Liver (tissue), 10 donors: ENCODE measurements at places on chromosomes 6 and 20. TPM values are rescaled to one million over a fixed set of nuclear protein-coding genes. Genes with fewer than 3 reads are reported as not detected.

FOXF2 gene
- not detected for polyA plus RNA-seq

OTOR gene
- polyA plus RNA-seq: not detected

CST8 gene
- polyA plus RNA-seq: not detected

MCHR2 gene
- not detected for polyA plus RNA-seq

SSTR4 gene
- not detected for polyA plus RNA-seq

ZFAND3 gene
- polyA plus RNA-seq: 7.7 TPM

C6orf58 gene
- polyA plus RNA-seq: not detected

ZC2HC1B gene
- polyA plus RNA-seq: not detected

UNC93A gene
- 0.79 TPM for polyA plus RNA-seq

DHX16 gene
- 14.2 TPM for polyA plus RNA-seq

HDDC2 gene
- 9.6 TPM for polyA plus RNA-seq

OR2J3 gene
- polyA plus RNA-seq: not detected

LY6G6D gene
- polyA plus RNA-seq: not detected

TRIM31 gene
- polyA plus RNA-seq: 0.16 TPM

DDO gene
- polyA plus RNA-seq: 7.7 TPM

CHRNA4 gene
- 3.2 TPM for polyA plus RNA-seq

NCOA5 gene
- 3.2 TPM for polyA plus RNA-seq

MEI4 gene
- 0.36 TPM for polyA plus RNA-seq

MYCT1 gene
- 3.6 TPM for polyA plus RNA-seq

PRDM13 gene
- polyA plus RNA-seq: not detected

RBBP8NL gene
- not detected for polyA plus RNA-seq

SLC24A3 gene
- polyA plus RNA-seq: 0.28 TPM

FITM2 gene
- polyA plus RNA-seq: 3.5 TPM

CALHM5 gene
- polyA plus RNA-seq: 0.44 TPM

E2F1 gene
- 1.6 TPM for polyA plus RNA-seq

PPDPF gene
- polyA plus RNA-seq: 8.3 TPM

ASIP gene
- 0.39 TPM for polyA plus RNA-seq

EEF1A2 gene
- 0.12 TPM for polyA plus RNA-seq

PARD6B gene
- polyA plus RNA-seq: 1.2 TPM

ZNF76 gene
- 13.3 TPM for polyA plus RNA-seq

ACTL10 gene
- polyA plus RNA-seq: 0.10 TPM

PRPH2 gene
- 0.17 TPM for polyA plus RNA-seq

TRAPPC3L gene
- polyA plus RNA-seq: 0.14 TPM
